Eye (tissue), 1 donor: ENCODE measurements at places on chromosomes 4 and X.

DNA sequence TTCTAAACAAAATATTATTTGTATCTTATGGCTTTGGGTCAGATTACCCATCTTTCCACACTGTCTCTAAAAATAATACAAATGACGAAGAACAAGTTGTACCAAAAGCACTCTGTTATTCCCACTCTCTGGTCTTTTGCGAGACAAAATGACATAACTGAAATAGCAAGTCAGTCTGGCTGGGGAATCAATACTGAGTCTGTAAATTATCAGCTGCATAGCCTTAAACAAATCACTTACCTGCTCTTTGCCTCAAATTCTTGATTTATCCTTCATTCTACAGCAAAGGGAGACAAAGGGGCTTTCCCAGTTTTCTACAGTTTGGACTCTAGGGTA is 40.9 kb downstream of the SOWAHB start:
- no peak for DNase-seq

DNA sequence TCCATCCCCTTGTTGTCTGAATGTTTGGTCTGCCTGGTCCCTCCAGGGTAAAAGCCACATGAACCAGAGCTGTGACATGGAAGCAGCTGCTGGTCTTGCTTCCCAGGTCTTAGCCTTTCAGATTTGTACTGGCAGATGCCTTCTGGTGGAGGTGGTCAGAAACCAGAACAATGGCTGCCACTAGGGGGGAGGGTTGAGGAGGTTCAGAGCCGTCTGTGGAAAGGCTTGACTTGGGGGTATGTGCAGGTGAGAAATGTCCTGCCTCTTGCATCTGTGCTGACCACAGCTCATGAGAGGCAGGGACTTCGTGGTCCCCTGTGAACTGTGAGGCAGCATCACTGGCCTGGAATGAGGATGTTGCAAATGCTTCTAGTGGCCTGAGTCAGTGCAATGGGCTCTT is 144.2 kb upstream of the WDR1 start:
- no peak for DNase-seq

GRCh38 chrX:13142891-13143290 is 98.5 kb upstream of the FAM9C start:
- DNase-seq: no peak

DNA sequence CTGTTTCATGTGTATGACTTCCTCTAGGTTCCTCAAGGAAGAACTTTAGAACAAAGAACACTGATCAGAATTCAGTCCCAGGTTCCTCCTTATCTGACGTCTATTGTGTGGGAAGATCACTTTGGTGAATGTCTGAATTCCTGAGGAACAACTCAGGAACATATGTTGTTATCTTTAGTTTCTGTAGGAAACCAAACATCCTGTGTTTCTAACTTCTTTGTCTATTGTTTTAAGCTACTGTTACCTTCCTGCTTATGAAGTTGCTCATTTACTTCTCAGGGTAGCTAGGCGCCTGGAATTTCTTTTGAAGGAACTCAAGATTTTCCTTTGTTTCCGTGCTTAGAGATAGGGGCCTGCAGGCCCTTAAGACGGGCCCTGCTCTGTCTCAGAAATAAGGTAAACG is 46.2 kb downstream of the MAGEB5 start:
- DNase-seq: no peak

GRCh38 chr4:82362565-82362964 is 11.2 kb downstream of the HNRNPD start:
- no peak for DNase-seq

GRCh38 chrX:134865682-134866255 is 125.0 kb upstream of the SMIM10 start:
- DNase-seq: no peak
